Type B pancreatic cell (in vitro differentiated cells): ENCODE measurements at places on chromosomes 7 and 10. TPM values are rescaled to one million over a fixed set of nuclear protein-coding genes. Genes with fewer than 3 reads are reported as not detected.

ZWINT gene
- 28.6 and 59.6 TPM in 2 replicates for total RNA-seq

PCLO gene
- 6.7 and 9.5 TPM in 2 replicates for total RNA-seq

KIF11 gene
- total RNA-seq = 14.6 and 40.6 TPM in 2 replicates

BAMBI gene
- 36.9 and 57.3 TPM in 2 replicates for total RNA-seq

CFAP69 gene
- total RNA-seq = 4.4 and 6.2 TPM in 2 replicates

CRYGN gene
- 0.67 and 1.3 TPM in 2 replicates for total RNA-seq

FGF8 gene
- 3.8 TPM in 1 of 2 replicates, not detected in the other for total RNA-seq

LIPM gene
- 0.38 TPM in 1 of 2 replicates, not detected in the other for total RNA-seq

TCERG1L gene
- total RNA-seq = 2.7 and 4.2 TPM in 2 replicates

IL15RA gene
- 1.4 and 3.7 TPM in 2 replicates for total RNA-seq

EGR2 gene
- total RNA-seq = 17.6 and 26.7 TPM in 2 replicates

ORC5 gene
- total RNA-seq = 22.8 and 24.2 TPM in 2 replicates

BET1 gene
- 22.7 and 25.9 TPM in 2 replicates for total RNA-seq

LRRC18 gene
- not detected in 2 replicates for total RNA-seq

NUTM2E gene
- total RNA-seq = 0.86 and 1.7 TPM in 2 replicates

STRIP2 gene
- 1.00 and 8.7 TPM in 2 replicates for total RNA-seq

TMEM270 gene
- 0.57 TPM in 1 of 2 replicates, not detected in the other for total RNA-seq

SLC16A12 gene
- 3.7 and 7.8 TPM in 2 replicates for total RNA-seq

PDE1C gene
- 4.7 and 8.5 TPM in 2 replicates for total RNA-seq

GATAD1 gene
- total RNA-seq = 27.8 and 38.9 TPM in 2 replicates

C7orf57 gene
- total RNA-seq = 0.36 and 1.5 TPM in 2 replicates

BAZ1B gene
- total RNA-seq = 68.0 and 86.8 TPM in 2 replicates

CYP2C18 gene
- 1.8 and 2.0 TPM in 2 replicates for total RNA-seq

SPDYE5 gene
- total RNA-seq = not detected in 2 replicates

CYP26A1 gene
- 1.1 and 4.2 TPM in 2 replicates for total RNA-seq

TMEM213 gene
- not detected in 2 replicates for total RNA-seq

PON2 gene
- total RNA-seq = 45.4 and 79.2 TPM in 2 replicates

ABLIM1 gene
- total RNA-seq = 77.7 and 143 TPM in 2 replicates

RNLS gene
- total RNA-seq = 7.0 and 10.7 TPM in 2 replicates

LRIT1 gene
- not detected in 2 replicates for total RNA-seq

ARPC1A gene
- total RNA-seq = 164 and 209 TPM in 2 replicates

SAMD8 gene
- 15.7 and 17.3 TPM in 2 replicates for total RNA-seq

GNAT3 gene
- total RNA-seq = 0.70 and 0.81 TPM in 2 replicates

GARS1 gene
- 111 and 157 TPM in 2 replicates for total RNA-seq

LBX1 gene
- 4.7 TPM in 1 of 2 replicates, not detected in the other for total RNA-seq

CALML3 gene
- not detected in 2 replicates for total RNA-seq

VWDE gene
- total RNA-seq = 1.0 and 2.1 TPM in 2 replicates

RSPH10B2 gene
- total RNA-seq = 0.83 and 1.1 TPM in 2 replicates

NEBL gene
- 24.5 and 55.3 TPM in 2 replicates for total RNA-seq

C10orf62 gene
- 0.34 TPM in 1 of 2 replicates, not detected in the other for total RNA-seq

CDNF gene
- total RNA-seq = 1.1 and 1.3 TPM in 2 replicates

MALRD1 gene
- 1.4 and 1.8 TPM in 2 replicates for total RNA-seq

TMEM176A gene
- 90.1 and 106 TPM in 2 replicates for total RNA-seq

VSTM4 gene
- 0.12 and 2.6 TPM in 2 replicates for total RNA-seq

PDIA4 gene
- 198 and 209 TPM in 2 replicates for total RNA-seq

CHST15 gene
- total RNA-seq = 22.9 and 56.2 TPM in 2 replicates

ZSCAN25 gene
- total RNA-seq = 22.9 and 25.4 TPM in 2 replicates

PDZD8 gene
- total RNA-seq = 31.7 and 32.1 TPM in 2 replicates

UCN3 gene
- 1.2 and 3.4 TPM in 2 replicates for total RNA-seq

ZSWIM8 gene
- total RNA-seq = 131 and 139 TPM in 2 replicates

ZNF365 gene
- 0.38 and 0.63 TPM in 2 replicates for total RNA-seq

TNS3 gene
- total RNA-seq = 48.8 and 138 TPM in 2 replicates

GALNT17 gene
- 20.2 and 21.9 TPM in 2 replicates for total RNA-seq

KLF14 gene
- 0.55 and 0.94 TPM in 2 replicates for total RNA-seq
